ENCODE measurements at places on chromosomes 11 and 22.

- peak; percentile 40 for DNase-seq
These were observed 17.7 kb upstream of the THRSP start for GRCh38 chr11:78045851-78046485.

DNA sequence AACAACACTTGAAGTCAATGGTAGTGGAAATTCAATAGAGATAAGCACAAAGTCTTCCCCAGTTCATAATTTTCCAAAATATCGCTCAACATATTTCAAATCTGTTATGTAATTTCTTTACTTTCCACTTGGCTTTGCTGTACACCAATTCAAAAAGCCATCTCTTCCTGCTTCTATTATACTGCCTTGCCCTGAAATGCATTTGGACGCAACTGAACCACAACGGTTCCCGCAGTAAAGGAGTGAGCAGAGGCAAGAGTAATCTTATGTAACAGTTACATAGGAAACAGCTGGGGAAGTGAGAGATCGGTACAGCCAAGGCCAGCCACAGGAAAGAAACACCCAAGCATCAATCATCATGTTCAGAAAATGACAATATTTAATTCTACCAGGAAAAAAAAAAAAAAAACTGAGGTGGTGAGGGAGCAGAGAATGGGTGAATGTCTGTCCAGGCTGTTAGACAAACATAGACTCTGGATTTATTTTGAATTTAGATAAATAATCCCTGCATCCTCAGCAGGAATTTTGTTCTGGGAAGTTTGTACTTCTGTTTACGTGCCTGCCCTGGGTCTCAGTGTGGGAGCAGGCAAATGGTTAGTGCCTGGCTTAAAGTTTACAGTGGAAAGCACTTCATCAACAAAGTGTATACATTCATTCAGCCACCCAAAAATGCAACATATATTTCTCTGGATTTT lies 392.2 kb downstream of the ETS1 start:
- DNase-seq, result no peak

- no peak for DNase-seq
These were observed 5.4 kb upstream of the MADD start for GRCh38 chr11:47264521-47264920.

- no peak for DNase-seq
These were observed 4.3 kb downstream of the PIK3IP1 start for GRCh38 chr22:31287818-31288495.

DNA sequence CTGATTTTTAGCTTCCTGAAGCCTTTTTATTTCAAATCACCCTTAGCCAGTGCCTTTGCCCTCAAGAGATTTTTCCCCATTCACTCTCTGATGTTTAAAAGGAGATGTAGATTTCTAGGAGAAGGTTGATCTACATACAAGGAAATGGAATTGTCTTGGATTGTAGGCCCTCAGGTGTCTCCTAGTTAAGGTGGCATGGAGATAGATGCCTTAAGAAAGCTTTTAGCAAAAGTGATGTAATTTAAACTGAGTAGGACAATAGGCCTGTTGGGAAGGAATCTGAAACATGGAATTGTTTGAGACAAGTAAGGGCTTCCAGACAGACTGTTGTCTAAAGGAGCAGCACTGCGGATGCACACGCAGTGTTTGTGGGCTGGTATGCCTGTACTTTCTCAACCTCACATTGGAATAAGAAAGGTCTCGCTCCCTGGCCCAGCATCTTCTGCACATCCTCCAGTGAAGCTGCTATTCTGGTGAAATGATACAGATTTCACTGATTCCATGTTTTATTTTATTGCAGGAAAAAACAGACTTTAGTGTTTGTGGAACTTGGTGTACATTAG lies 69.8 kb upstream of the SLC25A18 start:
- DNase-seq, result no peak

GRCh38 chr11:20388096-20389055 lies 860 bp downstream of the PRMT3 start:
- DNase-seq, result no peak

DNA sequence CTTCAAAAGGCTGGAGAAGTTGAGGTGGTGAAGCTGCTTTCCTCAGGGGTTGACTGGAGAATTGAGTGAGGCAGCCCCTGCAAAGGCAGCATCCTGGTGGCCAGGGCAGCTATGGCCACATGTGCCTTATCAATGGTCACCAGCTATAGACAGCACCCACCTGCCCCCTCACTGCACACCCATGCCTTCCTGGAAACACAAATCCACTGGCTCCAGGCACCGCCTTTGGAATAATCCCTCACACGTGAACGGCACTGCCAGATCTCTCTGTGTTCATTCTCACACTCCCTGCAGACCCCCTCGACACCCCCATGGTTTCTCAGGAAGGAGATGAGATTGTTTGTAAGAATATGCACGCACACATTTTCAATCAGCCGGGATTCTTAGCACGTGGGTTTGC lies 1297.8 kb downstream of the TBC1D22A start:
- no peak for DNase-seq

GRCh38 chr11:7534042-7534378 lies 20.2 kb downstream of the PPFIBP2 start:
- no peak for DNase-seq

- DNase-seq, result no peak
These were observed 41.2 kb upstream of the TESMIN start for GRCh38 chr11:68792400-68792966.

- DNase-seq, result no peak
These were observed 3.5 kb downstream of the KLHDC7B start for GRCh38 chr22:50548921-50549790.

DNA sequence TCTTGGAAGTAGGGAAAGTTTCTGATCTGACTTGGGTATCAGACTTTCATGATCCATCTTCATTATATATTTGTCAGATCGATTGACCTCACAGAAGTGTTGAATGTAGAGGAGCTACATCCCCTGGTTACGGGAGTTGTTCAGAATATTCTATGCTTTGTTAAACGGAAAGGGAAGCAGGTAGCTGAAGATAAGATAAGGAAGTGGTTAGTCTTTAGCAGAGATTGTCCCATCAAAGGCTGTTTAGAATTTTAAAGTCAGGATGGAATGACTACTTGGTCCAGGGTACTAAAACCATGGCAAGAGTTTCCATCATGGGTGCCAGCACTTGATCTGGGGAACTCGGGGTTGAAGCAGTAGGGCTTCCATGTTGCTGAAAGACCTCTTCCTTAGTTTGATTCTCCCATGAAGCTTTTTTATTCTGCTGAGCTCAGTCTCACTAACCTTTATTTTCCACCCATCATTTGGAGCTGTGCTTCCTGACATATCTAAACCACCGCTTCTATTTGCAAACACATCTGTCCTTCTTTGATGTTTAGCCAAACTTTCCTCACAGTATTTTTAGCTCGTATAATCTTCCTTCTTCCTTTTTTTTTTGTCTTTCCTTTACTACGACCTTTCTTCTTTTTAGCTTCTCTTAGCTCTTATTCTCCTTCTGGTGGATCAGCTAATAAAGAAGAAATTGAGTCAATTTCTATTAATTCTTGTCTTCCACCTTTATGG lies 4.0 kb upstream of the C22orf31 start:
- no peak for DNase-seq
